ENCODE measurements at places on chromosomes 5 and 9.

- DNase-seq, result no peak
These were observed 34.1 kb upstream of the SLC6A19 start for GRCh38 chr5:1167361-1167727.

- no peak for DNase-seq
These were observed 10.4 kb downstream of the ZNF618 start for GRCh38 chr9:113886466-113886865.

DNA sequence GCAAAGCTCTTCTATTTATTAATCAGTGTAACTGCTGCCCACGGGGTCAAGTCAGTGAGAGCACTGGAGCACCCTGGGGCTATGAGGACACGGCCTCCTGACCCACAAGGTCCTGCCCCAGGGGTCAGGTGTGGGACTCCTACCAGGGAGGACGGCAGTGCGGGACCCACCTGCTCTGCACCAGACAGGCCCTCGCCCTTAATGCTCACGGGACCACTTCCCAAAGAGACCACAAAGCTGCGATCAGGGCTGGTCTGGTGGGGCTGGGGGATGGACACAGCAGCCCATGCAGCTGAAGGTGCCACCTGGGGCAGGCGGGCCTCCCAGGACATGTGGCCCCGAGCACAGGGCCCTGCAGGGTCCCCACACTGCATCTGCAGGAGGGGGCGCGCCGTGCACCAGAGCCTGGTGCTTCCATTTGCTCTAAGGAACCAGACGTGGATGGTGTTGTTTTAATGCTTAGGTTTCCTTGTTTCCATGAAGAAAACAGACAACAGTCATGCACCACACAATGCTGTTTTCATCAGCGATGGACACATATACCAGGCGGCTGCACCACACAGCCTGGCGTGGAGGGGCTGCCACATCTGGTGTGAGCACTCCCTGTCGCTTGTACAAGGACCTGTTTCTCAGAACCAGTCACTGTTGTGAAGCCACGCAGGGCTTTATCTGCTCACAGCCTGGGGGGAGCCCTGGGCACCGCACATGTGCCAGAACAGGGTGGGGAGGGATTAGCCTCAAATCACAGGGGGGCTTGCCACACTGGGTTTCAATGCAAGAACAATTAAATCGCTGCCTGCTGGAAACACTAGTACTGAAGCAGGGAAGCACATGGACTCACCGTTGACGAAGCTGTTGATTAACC lies 22.6 kb downstream of the CLPTM1L start:
- DNase-seq, result no peak

DNA sequence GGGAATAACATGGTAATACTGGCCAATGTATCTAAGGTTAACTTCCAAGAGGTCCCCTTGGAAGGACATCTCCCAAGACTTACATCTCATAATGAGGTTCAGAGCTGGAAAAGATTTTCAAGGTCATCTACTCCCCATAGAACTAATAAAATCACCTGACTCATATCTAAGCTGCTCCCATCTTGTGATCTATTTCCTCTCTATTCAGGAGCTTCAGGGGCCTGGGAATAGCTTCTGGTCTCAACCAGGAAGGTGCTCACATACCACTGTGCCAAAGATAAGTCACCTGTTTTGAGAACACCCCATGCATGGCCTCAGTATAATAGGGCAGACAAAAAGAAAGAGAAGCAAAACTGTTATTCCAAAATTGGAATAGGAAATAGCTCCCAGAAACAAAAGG lies 74.2 kb downstream of the OXCT1 start:
- no peak for DNase-seq

- DNase-seq, result peak; percentile 17
These were observed 13.3 kb upstream of the UBE2QL1 start for GRCh38 chr5:6435356-6435755.

DNA sequence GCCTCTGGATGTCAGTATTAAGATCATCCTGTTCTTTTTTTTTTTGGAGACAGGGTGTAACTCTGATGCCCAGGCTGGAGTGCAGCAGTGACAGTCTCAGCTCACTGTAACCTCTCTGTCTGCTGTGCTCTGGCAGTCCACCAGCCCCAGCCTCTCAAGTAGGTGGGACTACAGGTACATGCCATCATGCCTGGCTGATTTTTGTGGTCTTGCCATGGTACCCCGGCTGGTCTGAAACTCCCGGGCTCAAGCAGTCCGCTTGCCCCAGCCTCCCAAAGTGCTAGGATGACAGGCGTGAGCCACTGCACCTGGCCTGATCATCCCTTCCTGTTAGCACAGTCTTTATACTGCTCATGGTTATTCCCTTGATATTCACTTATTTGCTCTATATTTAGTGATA lies 3.5 kb downstream of the KDM4C start:
- DNase-seq, result no peak

DNA sequence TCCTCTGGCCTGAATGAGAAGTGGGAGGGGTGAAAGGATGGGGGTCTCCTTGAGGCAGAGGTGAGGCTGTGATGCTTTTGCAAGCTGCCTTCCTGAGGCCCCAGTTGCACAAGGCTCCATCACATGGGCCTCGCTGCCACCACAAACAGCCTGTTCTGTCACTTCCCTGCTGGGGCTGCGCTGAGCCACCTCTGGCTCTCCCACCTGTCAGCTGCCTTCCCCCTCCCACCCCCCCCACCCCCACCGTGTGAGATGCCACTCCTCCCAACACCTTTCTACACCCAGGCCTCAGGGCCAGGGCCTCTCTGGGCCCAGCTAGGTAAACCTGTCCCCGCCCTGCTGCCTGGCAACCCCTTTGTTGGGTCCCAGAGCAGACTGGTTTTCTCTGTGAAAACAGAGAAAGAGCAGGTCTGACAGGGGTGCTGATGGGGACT lies 4.5 kb upstream of the PDLIM4 start:
- no peak for DNase-seq

- DNase-seq, result no peak
These were observed 1909.4 kb upstream of the WWC1 start for GRCh38 chr5:166382031-166382430.

DNA sequence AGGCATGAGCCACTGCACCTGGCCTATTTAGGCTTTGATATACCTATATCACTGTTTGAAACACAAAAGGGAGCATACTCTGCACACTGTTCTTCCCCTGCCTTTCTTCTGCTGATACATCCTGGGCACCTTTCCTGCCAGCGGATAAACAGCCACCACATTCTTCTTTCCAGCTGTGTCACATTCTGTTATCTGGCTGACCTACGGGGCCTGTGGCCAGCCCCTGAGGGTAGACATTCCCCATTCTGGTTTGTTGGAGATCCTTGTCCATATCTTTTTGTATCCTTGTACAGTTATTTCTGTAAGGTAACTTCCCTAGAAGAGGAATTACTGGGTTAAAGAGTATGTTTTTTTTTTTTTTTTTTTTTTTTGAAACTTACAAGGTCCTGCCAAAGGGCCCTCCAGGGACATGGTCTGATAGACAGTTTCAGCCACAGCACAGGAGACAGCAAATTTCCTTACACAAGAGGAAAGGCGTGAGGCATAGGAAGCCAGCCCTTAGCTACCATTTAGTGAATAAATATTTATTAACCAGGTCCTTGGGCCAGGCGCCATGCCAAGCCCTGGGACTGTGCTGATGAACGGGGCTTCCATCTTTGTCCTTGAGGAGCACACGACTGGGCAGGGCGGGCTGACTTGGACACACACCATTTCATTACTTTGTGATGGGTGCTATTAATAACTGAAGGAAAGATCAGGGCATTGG lies 57.8 kb downstream of the ERGIC1 start:
- DNase-seq, result no peak

- DNase-seq, result no peak
These were observed 69.8 kb downstream of the GADD45G start for GRCh38 chr9:89674667-89675057.

- DNase-seq, result no peak
These were observed 602.6 kb upstream of the DAB2 start for GRCh38 chr5:40027400-40027799.

DNA sequence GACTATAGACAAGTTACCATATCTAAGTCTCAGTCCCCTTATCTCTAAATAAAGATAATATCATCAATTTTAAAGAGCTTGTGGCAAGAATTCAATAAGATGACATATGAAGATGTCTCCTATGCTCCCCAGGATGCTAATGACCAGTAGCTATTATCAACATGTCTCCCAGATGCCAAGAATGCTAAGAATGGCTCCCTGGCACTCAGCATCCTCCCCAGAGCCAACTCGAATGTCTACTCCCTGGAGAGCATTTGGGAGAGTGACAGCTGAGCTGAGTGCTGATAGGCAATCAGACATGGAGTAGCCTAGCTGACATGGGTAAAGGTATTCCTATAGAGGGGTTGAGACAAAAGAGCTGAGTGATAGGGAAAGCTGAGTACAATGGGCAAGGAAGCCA lies 15.9 kb downstream of the P4HA2 start:
- DNase-seq, result no peak

DNA sequence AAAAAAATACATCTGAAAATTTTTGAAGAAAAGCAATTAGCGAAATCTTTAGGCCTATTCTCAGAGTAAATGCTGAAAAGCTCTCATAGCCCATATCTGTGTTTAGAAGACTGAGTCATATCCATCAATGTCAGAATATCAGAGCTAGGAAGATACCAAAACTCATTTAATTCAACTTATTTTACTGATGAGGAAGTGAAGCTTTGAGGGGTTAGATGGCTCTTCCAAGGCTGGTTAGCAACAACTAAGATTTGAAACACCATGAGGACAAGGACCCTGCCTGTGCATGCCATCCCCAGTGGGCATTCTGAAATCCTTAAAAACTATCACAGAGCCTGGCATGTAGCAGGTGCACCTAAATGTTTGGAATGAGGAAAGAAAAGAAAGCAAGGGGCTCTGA lies 2.5 kb downstream of the FREM1 start:
- DNase-seq, result no peak

DNA sequence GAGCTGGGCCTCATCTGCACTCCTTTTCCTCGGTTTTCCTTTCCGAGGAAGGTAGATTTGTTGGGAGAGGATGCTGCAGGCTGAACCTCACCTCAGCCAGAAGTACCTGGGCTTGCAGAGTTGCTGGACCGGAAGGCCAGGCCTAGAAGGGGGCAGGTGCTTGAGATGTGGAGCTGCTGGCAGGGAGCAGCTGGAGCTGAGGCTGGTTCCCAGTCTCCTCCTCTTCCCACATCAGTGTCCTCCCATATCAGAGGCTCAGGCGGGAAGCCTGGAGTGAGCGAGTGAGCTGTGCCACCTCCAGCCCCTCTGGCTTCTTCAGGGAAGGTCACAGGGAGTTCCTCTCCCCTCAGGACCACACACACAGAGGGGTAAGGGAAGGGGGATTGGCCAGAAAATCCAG lies 259.4 kb downstream of the GADD45G start:
- DNase-seq, result no peak

DNA sequence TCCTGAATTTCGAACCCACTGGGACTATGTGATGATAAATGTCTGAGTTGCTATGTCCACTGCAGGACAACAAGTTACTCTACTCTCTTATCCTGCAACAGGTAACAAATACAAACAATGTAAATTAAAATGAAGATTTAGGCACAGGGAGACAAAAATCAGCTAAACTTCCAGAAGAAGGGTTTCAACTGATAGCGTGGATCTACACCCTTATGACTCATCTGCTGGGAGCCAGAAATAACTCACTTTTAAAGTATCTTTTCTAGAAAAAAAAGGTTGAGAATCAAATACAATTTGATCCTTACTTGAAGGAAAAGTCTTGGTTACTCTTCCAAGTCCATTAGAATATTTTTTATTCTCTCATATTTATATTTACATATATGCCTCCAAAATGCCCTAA lies 21.4 kb downstream of the PJA2 start:
- DNase-seq, result no peak

GRCh38 chr5:6757414-6757969 lies 44.3 kb downstream of the TENT4A start:
- DNase-seq, result no peak

DNA sequence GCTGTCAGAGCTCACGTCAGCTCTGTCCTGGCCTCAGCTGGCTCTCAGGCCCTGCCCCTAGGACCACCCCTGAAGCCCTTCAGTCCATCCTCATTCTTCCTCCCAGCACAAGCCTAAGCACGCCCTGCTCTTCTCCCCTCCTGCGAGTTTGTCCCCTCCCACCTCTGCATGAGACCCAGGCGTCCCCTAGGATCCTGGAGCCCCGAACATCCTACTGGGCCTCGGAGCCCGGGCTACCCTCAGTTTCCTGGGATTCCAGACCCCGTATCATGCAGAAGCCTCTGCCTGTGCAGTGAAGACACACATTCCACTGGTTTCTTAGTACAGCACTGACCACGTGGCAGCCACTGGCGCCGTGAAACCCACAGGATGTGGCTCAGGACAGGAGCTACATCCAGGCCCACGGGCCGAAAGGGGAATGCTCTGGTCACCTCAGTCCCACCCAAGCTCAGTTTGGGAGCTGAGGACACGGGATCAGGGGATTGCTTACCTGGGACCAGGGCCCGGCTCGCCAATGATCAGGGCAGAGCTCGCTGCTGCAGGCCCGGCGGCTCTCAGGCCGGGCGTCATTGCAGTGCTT lies 64.2 kb downstream of the ZNF354C start:
- DNase-seq, result no peak

GRCh38 chr9:130084337-130084736 lies 30.6 kb downstream of the GPR107 start:
- DNase-seq, result no peak

GRCh38 chr9:120873512-120873911 lies 3.5 kb downstream of the PHF19 start:
- DNase-seq, result peak; percentile 70

GRCh38 chr9:89328064-89328463 lies 9.8 kb downstream of the SECISBP2 start:
- no peak for DNase-seq

GRCh38 chr5:160174780-160175437 lies 54.4 kb upstream of the FABP6 start:
- DNase-seq, result no peak

- no peak for DNase-seq
These were observed 464.7 kb downstream of the ZSWIM6 start for GRCh38 chr5:61796773-61797172.

GRCh38 chr9:127361561-127361960 lies 35.4 kb upstream of the SLC2A8 start:
- no peak for DNase-seq

DNA sequence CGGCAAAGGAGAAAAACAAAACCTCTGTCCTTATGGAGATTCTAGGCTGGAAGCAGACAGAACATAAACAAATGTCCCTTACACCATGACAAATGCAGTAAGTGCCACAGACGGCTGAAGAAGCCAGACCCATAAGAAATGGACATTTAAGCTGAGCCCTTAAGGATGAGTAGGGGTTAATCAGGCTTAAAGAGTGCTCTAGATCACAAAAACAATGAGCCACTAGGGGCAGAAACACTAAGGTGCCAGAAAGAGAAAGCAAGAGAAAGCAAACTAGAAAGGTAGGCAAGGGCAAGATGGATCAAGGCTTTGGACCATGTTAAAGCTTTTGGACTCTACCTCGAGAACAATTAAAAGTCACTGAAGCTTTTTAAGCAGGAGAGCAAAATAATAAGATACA lies 326.9 kb upstream of the WWC1 start:
- DNase-seq, result no peak

DNA sequence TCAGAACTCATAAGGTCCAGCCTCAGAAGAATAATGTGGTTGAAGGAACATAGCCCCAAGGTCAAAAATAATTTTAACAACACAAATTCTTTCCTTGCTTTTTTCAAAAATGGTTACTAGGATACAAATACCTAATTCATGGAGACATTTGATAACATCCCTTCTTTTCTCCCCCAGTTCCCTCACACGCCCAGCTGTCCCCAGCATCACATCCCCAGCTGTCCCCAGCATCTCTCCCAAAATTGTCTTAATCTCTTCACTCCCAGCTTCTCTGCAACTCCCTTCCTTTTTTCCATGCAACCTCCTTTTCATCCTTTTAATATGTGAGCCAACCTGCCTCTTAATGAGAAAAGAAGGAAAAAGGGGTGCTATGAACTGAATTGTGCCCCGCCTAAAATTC lies 77.8 kb downstream of the FSTL4 start:
- no peak for DNase-seq

GRCh38 chr9:13377171-13377925 lies 97.9 kb upstream of the MPDZ start:
- DNase-seq, result no peak

Data from CD4-positive, alpha-beta T cell treated with Interleukin-17A for 4 hours (primary cell).